ENCODE measurements at places on chromosomes 6 and 20.

DNA sequence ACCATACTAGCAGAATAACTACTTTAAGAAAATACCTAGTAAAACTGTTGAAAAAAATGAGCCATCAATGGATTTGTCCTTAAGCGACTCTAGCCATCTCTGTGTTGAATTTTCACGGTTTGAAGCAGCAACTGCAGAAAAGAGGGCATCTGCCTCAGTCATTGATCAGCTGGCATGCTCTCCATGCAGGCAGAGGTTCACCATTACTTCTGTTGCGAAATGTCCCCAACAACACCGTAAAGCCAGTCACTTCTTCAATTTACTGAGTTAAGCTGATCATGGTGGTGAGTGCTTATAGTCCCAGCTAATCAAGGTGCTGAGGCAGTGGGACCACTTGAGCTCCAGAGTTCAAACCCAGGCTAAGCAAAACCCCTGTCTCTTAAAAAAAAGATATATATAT lies 11.1 kb downstream of the TPD52L1 start:
- DNase-seq: no peak

- DNase-seq: no peak
Measured at GRCh38 chr20:24718696-24719095, 230.4 kb upstream of the CST7 start.

DNA sequence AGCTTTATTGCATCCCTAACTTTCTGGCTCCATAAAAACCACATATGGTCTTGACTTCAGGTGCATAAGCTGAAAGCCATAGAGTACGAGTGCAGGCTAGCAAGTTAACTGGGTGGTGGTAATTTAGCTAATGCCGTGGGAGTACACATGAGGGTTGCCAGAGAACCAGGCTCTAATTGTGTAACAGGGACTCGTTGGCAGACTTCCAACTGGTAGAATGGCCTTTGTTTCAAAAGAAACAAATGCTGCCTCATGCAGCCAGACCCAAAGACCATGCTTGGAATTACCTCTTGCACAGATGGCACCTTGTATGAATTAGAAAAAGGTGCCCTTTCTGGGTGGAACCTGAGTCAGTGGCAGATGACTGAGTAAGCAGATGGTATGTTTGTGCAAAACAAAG lies 73.2 kb downstream of the LY86 start:
- no peak for DNase-seq

- DNase-seq: no peak
Measured at GRCh38 chr6:157158897-157159296, 164.4 kb downstream of the TMEM242 start.

DNA sequence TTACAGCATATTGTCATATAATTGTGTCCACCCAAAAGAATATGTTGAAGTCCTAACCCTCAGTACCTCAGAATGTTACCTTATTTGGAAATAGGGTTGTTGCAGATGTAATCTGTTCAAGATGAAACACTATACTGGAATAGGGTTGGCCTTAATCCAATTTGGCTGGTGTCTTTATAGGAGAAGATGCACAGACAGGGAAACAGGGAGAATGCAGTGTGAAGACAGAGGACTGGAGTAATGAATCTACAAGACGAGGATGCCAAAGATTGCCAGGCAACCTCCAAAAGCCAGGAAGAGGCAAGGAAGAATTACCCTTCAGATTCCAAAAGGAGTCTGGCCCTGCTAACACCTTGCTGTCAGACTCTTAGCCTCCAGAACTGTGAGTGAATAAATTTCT lies 482.9 kb downstream of the PTPRT start:
- DNase-seq: no peak

Measured in NCI-H1417 treated with DMSO at 0.1 percent for 48 hours (cell line).